ENCODE measurements at places on chromosomes 4 and X.
A peak's percentile ranks its signal among the peaks of the same experiment; 100 is the strongest.

DNA sequence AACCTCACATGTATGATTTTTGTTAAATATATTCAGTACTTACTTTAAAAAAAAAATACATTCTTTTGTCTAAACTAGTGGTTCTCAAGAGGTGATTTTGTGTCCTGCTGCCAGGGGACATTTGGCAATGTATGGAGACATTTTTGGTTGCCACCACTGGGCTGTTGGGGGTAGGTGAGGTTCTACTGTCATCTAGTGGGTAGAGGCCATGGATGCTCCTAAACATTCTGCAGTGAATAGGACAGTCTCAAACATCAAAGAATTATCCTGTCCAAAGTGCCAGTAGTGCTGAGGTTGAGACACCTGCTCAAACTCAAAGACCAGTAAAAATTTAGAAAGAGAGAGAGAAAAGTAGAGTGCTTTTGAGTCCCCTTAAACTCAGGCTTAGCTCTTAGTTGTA lies 32.9 kb upstream of the PGM2 start:
- DNase-seq = peak; percentile 2

- no peak for DNase-seq
Measured at GRCh38 chr4:133472244-133472643, 323.1 kb downstream of the PCDH10 start.

DNA sequence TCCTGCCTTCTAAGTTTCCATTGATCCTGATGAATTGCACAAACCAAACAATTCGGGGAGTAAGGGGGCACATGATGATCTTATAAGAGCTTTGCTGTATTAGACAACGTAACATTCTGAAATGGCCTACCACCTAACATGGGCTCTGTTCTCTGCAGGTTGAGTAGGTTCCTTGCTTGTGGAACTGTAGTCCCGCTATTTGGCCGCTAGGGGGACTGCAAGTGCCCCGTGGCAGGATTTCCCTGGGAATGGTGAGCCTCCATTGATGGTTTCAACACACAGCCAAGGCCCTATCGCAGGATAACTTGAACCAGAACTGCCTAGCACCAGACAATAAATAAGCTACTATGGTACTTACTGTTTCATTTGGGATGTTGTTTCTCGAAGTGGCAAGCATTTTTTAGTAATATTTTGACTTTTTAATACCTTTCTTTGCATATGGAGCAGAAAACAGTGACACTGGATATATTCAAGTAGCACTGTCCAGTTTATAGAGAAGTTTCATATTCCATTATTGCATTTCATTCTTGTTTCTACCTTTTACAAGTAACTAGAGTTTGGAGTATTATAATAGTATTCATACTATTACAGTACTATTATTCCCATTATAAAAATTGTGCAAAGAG lies 11.9 kb downstream of the AR start:
- peak; percentile 22 for DNase-seq

DNA sequence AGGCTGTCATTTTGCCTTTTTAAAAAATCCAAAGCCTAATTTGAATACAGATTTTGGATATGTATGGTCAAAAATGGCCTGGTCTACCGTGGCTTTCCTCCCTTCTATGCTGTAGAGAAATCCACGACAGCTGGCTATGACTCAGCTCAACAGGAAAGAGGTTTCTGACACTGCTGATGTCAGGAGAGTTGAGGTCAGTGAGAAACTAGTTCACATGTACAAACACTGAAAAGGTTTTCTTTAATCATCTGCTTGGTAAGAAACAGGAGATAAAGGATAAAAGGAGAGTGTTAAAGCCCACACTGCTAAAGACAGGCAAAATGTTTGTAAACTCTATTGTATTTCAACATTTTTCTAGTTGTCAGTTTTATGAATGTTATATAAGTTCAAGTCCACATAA lies 113.9 kb downstream of the NYX start:
- peak; percentile 87 for DNase-seq

- no peak for DNase-seq
Measured at GRCh38 chr4:85595098-85595775, 120.3 kb downstream of the ARHGAP24 start.

DNA sequence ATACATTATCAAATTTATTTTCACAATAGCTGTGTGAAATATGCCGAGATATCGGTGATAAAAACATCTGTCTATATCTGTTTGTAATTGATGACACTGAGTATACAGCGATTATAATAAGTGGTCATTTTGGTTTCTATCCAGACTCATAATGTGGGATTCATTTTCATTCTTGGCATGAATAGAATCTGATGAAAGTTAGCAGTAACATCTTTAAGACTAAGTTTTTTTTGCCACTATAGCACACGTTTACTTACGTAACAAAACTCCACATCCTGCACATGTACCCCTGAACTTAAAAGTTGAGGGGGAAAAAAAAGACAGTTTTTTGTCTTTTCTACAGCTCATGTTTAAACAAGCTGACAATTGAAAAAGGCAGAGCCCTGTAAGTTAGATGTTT lies 86.4 kb downstream of the PPA2 start:
- no peak for DNase-seq

- DNase-seq = no peak
Measured at GRCh38 chr4:8525383-8526120, 54.6 kb upstream of the GPR78 start.

DNA sequence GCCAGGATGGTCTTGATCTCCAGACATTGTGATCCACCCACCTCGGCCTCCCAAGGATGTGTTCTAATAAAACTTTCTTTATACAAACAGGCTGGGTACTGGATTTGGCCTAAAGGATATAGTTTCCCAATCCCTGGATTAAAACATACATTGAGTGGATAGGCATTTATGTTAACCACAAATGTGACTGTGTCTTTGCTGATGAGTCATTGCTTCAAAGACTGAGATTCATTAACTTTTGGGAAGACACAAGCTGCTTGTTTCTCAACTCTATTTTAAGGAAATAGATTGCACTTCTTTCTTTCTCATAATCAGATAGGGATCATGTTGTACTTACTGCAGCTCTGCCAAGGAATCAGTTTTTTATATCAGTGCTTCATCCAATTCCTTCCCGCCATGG lies 131.3 kb upstream of the AGA start:
- DNase-seq = peak; percentile 81

- DNase-seq = no peak
Measured at GRCh38 chr4:186740822-186741221, 17.2 kb upstream of the FAT1 start.

GRCh38 chr4:177182166-177182565 lies 127.5 kb upstream of the NEIL3 start:
- DNase-seq = no peak

DNA sequence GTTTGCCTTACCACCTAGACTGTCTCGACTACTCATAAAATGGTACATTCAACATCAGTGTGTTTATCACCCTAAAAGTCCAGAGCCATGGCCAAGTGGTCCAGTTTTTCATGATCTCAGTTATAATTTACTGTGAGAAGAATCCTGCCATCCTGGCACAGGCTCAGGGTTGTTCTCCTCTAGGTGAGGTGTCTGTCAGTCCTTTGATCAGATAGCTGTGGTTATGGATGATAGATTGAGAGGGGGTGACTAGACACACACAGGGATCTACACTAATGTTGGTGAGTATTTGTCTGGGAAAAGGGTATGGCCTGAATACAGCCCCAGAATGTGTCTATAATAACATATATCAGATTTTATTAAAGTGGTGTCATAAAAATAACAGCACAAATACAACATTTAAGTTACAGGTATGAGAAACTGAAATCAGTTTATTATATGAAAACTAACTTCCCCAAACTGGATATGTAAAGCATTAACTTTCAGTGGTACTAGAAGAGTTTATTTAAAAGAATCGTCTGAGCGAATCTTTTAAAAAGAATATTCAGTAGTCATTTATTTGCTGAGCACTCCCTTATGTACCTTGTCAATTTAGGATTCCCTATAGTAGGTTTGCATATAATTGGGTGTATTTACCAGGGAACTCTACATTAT lies 93.3 kb downstream of the STIM2 start:
- DNase-seq = no peak

DNA sequence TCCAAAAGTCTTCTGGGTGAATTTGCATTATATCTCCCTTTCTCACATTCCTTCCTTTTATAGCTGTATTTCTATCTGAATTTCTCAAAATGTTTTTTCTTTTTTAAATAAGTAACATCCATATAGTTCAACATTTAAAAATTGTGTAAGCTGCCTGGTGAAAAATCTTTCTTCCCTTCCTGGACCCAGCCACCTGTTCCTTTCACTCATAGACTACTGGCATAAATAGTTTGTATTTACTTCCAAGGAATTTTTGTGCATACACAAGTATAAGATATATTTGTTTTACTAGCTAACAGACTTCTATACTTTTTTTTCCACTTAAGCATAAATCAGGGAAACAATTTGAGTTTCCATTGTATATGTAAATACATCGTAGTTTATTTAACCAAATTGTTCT lies 35.7 kb downstream of the PACRGL start:
- DNase-seq = no peak

- no peak for DNase-seq
Measured at GRCh38 chr4:70997546-70997945, 4.1 kb downstream of the DCK start.

DNA sequence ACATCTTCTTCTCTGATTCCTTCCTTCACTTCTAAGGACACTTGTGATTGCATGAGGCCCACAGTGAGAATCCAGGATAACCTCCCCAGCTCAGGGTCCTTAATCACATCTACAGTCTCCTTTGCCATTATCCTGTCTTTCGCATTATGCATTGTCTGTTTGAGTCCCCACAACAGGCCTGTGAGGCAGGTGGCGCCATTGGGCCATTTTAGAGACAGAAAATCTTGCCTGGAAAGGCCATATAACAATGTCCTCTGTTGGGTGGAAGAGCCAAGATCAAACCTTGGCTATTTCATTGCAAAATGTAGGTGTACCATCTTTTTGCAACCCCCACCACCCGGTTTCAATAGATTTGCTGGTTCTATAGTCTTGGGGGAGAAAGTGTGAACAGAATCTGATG lies 11.8 kb upstream of the DCUN1D4 start:
- peak; percentile 53 for DNase-seq

- DNase-seq = no peak
Measured at GRCh38 chr4:48748949-48749596, 31.0 kb downstream of the FRYL start.

DNA sequence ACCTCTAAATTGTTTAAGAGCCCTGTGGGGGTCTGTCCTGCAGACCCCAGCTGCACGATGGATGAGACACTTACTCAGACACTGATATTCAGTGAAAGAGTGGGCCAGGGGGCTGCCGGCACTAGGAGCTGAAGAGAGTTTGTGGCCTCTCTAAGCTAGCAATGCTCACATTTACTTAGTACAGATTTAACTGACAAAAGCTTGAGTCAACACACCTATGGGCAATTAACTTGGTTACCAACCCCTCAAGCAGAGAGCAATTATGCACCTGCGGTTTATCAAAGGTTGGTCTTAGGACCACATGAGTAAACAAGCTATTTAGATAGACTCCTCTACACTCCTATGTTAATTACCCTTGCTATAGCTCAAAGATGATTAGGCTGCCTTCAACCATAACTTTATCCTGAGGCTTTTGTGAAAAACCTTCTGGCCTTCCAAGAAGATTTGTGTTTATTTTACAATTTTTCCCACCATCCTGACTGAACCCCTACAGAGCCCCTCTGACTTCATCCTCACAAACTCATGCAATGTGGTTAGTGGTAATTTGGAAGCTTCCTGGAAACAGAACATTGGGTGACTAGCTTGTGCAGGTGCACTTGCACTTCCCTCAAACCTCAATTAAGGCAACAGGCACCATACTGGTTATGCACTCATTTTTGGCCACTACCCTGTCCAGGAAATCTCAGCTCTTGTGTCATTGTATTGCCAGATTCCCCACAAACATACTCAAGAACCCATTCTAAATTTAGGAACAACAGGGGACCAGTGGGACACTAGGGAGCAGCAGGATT lies 234.4 kb upstream of the ITM2A start:
- DNase-seq = no peak

DNA sequence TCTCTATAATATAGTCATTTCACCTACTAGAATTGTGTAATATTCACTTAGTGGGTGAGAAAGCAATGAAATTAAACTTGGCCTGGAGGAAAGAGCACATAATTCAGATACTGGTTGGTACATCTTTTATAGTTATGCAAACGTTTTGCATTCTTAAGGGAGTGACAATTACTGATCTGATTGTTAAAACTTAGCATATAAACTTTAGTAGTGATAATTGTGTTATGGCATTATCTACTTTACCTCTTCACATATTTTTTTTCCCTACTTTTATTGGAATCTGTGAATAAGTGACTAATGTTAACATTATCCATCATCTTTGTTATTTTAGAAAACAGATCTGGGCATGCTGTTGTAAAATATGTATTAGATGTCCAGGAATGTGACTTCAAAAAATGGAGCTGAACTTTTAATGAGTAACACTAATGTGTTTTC lies 217.4 kb upstream of the GIMD1 start:
- DNase-seq = no peak

DNA sequence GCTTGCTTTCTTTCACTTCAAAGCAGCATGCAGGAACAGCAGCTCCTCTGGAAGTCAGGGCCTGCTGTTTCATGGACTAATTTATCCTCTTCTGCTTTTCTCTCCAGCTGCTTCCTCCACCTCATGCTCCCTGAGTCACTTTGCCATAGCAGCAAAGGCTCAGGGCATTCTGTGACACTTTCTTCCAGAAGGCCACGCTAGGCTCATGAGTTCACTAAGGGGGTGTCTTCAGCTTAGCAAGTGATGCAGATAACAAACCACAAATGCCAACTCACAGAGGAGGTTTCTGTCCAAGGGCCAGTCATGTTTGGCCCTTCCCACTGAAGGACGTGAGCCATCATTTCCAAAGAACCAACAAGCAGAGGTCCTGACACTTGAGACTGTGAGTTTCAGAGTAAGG lies 200.2 kb downstream of the ADGRA3 start:
- DNase-seq = no peak

- DNase-seq = no peak
Measured at GRCh38 chrX:115467961-115468360, 93.0 kb upstream of the PLS3 start.

- no peak for DNase-seq
Measured at GRCh38 chr4:129179276-129179675, 83.3 kb downstream of the C4orf33 start.

DNA sequence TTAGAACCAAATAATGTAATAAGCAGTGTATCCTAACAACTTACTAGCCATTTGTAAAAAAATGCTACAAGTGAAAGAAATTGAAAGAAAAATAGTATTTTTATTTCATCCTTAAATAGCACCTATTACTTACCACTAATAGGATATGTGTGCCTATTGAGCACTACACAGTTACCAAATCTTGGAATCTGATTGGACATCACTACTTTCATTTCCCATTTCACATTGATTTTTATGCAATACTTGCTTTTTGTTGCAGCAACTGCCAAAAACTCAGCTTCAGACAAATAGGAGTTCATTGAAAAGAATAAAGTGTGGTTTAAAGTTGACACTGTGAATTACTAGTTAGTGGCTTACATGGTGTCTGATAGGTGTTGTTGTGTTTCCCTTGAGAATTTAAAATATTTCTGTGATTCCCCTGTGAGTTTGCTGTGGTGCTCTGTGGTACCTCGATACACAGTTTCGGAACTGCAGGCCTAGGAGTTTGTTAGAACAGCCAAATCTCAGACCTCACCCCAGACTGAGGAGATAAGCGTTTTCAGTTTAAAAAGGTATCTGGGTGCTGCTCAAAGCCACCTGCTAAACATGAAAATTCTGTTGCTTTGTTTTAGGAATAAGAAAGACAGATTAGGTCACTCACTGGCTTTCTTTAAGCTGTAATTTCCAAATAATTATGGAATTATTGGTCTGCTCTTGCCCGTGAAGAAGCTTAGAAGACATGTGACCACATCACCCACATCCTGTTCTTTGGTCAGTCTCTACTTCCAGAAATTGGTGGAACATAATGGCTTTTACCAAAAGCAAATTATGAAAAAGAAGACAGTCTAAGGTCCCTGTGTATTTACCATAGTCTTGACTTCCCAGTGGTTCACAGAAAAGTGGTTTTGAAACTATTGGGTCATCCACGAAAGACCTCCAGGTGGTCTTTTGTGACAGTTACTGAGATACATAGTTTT lies 97.8 kb downstream of the SYTL5 start:
- DNase-seq = no peak

Data from astrocyte of the spinal cord (primary cell).